ENCODE measurements at places on chromosomes 16 and 17.

GRCh38 chr17:78793415-78793814 is 11.3 kb upstream of the CYTH1 start:
- DNase-seq, result no peak

- no peak for DNase-seq
These were observed 22.8 kb downstream of the TEX2 start for GRCh38 chr17:64240261-64240740.

GRCh38 chr16:1678500-1679098 is 520 bp downstream of the JPT2 start:
- peak; percentile 52 for DNase-seq

DNA sequence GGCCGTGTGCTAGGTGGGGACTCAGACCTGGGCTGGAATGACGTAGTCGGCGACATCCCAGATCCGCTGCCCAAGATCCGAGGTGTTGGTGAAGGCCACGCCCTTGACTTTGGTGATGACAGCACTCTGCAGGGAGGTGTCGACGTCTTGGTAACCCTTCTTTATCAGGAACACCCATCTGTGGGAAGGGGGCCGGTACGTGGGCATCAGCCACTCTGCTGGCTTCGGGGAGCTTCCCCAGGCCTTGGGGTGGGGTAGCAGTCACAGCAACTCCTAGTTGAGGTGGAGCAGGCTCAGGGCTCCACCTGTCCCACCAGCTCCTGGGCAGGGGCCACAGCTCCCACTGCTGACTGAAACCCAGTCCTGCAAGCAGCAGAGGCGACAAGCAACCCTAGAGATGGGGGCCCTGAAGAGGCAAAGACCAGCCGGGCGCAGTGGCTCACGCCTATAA is 4.3 kb downstream of the P2RX5 start:
- no peak for DNase-seq

- peak; percentile 99 for DNase-seq
These were observed at the start of gene CORO7 for GRCh38 chr16:4416200-4417032. Gene CORO7, minus strand, starts transcription at chr16:4416596. Its CDS starts 78 bp downstream, at chr16:4416518.

DNA sequence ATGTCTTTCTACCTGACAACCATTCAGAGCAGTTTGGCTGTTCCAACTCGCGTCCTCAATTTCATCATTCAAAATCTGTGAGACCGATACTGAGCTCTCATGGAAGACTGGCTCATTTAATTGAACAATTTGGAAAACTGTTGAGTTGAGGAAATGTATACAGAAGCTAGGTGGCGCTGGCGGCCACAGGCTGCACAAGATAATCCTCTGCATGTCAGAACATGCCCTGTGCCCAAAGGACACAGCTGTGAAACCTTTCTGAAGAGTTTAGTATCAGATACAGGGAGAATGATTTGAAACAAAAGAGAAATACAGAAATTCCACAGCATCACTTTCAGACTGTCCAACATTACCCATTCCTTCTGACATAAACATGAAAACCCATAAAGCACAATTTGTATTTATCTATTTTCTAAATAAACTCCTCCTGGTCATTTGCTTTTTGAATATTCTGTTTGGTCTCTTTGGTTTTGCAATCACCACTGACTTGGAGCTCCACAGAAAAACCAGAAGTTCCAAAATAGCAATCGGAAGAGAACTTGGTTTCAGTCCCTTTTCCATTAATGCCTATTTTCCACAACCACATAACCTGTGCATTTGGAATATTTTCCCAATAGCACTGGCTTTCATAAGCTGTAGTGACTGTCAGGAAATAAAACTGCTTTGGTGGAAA is 192.8 kb downstream of the MAP2K6 start:
- DNase-seq, result no peak

- DNase-seq, result no peak
These were observed 51.7 kb upstream of the ALDH3A1 start for GRCh38 chr17:19799796-19800195.

DNA sequence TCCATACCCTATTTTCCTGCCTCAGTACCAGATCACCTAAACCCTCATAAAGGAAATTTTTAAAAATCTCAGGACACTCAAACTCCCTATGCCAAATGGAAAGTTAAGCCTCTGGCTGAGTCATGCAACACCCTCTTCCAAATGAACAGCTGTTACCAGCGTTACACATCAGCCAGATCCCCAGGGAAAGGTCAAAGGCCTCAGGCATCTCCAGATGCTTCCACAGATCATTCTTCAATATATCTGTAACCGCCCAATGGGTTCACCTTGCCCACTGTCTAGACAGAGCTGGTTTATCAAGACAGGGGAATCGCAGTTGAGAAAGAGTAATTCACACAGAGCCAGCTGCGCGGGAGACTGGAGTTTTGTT is 29.1 kb upstream of the SHCBP1 start:
- no peak for DNase-seq

- no peak for DNase-seq
These were observed 15.0 kb downstream of the CA5A start for GRCh38 chr16:87921236-87921773.

DNA sequence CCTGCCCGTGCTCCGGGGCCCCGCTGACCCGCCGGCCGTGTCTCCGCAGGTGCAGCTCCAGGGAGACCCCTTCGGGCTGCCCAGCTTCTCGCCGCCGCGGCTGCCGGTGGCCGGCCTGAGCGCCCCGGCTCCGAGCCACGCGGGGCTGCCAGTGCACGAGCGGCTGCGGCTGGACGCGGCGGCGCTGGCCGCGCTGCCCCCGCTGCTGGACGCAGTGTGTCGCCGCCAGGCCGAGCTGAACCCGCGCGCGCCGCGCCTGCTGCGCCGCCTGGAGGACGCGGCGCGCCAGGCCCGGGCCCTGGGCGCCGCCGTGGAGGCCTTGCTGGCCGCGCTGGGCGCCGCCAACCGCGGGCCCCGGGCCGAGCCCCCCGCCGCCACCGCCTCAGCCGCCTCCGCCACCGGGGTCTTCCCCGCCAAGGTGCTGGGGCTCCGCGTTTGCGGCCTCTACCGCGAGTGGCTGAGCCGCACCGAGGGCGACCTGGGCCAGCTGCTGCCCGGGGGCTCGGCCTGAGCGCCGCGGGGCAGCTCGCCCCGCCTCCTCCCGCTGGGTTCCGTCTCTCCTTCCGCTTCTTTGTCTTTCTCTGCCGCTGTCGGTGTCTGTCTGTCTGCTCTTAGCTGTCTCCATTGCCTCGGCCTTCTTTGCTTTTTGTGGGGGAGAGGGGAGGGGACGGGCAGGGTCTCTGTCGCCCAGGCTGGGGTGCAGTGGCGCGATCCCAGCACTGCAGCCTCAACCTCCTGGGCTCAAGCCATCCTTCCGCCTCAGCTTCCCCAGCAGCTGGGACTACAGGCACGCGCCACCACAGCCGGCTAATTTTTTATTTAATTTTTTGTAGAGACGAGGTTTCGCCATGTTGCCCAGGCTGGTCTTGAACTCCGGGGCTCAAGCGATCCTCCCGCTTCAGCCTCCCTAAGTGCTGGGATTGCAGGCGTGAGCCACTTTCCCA is 5.9 kb downstream of the CTF1 start:
- peak; percentile 64 for DNase-seq

GRCh38 chr17:71423871-71424546 is 696.8 kb upstream of the SOX9 start:
- no peak for DNase-seq

DNA sequence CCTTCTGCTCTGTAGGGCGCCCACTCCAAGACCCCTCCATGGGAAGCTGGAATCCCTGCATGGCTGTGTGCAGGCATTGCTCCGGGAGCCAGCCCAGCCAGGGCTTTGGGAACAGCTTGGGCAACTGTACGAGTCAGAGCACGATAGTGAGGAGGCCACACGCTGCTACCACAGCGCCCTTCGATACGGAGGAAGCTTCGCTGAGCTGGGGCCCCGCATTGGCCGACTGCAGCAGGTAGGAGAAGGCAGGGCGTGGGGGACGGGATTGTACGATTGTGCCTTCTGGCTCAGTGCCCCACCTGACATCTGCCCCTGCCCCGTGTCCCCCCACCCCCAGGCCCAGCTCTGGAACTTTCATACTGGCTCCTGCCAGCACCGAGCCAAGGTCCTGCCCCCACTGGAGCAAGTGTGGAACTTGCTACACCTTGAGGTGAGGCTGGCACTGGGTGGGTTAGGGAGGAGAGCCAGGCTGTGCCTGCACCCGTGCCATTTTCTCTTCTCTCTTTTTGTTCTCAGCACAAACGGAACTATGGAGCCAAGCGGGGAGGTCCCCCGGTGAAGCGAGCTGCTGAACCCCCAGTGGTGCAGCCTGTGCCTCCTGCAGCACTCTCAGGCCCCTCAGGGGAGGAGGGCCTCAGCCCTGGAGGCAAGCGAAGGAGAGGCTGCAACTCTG is 8.7 kb upstream of the TMEM88 start:
- no peak for DNase-seq

DNA sequence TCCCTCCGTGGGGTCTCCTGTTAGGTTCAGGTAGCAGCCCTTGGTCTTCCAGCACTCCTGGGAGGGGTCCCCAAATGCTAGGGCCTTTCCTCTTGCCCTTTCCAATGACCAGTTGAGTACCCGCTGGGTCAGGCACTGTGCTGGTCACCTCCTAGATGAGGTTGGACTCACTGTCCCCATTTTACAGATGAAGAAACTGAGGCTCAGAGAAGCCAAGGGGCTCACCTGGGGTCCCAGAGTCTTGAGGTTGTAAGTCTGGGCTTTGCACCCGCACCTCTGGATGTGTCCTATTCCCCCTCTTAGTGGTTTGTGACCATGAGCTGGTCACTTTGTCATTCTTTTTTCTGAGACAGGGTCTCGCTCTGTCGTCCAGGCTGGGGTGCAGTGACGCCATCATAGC is 1.4 kb upstream of the CASKIN1 start:
- DNase-seq, result no peak

GRCh38 chr16:26605626-26606271 is 461.0 kb upstream of the C16orf82 start:
- DNase-seq, result no peak

DNA sequence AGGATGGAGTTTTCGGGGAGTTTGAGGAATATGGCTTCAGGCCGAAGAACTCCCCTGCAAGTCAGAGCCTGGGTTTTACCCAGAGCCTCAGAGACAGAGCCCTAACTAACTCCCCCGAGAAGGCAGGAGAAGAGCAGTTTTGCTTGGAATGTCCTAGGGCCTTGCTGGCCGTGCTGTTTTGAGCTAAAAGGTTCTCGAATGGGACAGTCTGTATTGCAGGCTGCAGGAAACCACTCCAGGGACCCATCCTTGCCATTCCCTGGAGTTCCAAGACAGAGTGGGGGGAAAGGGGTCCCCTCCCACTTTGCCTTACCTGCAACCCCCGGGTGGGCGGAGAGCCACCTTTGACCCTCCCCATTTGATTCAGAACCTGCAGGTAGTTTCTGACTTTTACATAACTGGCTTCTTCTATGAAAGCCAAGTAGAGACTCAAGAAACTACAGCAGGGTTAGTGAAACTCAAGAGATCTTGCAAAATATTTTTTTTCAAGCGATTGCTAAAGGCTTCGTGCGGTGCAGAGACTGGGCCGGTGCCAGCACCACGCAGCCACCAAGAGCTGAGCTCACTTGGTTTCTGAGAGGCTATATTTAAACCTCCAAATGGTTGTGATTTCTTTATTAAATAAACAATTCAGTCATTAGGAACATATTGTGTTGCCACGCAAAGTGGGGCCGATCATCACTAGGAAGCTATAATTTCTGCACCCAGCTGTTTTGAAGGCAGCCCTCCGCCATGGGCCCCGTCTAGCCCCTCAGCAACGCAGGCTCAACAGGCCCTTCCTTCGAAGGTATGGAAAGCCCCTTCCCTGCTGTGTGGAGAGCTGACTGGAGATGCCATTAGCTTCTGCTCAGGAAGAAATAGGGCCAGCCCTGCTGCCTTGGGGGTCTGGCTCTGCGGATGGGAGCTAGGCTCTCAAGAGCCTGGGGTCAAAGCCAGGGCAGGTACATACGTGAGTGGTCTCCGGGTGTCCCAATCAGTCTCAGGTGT is 223.0 kb downstream of the NTN1 start:
- DNase-seq, result no peak

DNA sequence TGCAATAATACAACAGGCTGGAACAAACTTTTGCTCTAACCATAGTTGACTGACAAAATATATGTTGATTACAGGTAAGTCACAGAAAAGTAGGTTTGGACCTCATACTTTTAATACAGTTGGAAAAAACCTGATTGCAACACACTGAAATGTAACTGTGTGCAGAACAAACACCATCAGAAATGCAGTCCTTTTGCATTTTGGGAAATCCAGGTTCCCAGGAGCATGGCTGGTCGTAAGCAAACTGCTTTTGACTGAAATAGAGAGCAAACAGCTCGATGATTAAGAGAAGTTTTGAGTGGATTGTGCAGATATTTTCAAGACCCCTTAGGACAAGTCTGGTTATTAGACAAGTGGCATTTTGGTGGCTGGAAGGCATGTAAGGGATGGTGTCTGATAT is 8.0 kb downstream of the IGF2BP1 start:
- no peak for DNase-seq

DNA sequence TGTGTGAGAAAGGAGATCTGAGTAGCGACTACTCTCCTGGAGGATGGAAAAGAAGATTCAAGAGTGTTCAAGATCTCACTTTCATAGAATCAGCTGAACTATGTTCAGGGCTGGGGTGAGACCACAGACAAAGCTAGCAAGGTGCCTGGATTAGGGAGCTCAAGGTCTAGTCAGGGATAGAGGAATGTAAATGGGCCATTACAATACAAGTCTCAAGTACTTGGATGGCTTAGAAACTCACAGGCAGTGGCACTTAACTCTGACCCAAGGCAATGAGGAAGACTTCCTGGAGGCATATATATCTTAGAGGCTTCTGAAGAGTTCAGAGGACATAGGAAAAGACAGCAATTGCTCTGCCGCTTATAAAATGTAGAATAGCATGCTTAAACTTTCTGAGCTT is 184.9 kb upstream of the CDH11 start:
- DNase-seq, result no peak

GRCh38 chr16:85798901-85799496 is 345 bp downstream of the EMC8 start:
- peak; percentile 9 for DNase-seq

- DNase-seq, result no peak
These were observed 66.1 kb upstream of the SLC12A3 start for GRCh38 chr16:56798955-56799354.

DNA sequence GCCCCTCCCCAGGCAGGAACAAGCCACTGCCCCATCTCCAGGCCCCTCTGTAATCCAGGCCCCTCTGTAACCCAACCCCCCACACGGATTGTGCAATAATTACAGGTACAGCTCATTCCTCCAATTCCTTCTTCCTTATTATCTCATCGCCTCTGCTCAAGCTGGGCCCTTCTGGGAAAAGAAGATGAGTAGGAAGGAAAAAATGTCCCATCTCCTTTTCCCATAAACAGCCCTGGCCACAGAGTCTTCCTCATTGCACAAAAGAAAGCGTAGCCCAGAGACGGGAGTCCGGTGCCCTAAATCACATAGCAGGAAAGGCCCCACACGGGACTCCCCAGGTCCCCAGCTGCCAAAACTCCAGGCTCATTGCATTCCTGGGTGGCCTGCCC is 3.6 kb upstream of the LITAFD start:
- DNase-seq, result no peak

- no peak for DNase-seq
These were observed 387.5 kb upstream of the GOT2 start for GRCh38 chr16:59121411-59122261.
